ENCODE measurements at places on chromosomes 7 and 10.

DNA sequence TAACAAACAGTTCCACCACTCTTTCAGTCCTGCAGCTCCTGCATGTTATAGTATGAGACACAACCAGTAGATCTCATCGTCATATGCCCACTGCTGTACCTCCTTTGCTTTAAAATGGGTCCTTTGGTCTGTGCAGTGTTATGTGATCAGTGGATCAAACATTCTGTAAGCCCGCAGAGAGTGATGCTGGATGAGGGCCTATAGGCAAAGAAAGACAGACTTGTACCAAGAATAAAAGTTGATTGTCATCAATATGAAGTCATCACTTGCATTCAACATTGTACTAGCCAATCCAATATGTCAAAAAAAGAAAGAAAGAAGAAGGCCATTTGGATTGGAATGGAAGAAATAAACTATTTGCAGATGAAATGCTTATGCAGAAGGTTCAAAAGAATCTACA is 79.8 kb upstream of the PHYHIPL start:
- DNase-seq = no peak

DNA sequence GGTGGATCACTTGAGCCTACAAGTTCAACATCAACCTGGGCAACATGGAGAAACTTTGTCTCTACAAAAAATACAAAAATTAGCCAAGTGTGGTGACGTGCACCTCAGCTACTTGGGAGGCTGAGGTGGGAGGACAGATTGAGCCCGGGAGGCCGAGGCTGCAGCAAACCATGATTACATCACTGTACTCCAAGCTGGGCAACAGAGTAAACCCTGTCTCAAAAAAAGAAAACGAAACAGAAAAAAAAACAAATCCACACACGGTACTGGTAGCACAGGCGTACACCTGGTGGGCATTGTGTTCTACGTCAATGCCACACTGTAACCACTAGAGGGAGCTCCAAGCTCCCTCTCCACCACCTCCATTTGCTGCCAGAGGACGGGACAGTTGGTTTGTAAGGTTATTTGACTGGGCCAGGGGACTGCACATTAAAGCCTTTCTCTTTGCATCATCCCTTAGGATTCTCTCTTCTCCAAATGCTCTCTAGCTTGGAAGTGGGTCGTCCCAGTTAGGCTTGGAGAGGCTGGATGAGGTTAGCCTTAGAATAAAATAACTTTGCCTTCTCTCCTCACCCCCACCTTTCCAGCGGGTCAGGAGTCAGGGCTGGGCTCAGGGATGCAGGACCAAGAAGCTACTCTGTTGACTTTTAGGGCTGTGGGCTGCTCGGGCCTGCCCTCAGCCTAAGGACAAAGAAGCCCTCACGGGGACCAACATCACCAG is 130.8 kb downstream of the SORBS1 start:
- DNase-seq = peak; percentile 58

GRCh38 chr10:101050208-101051069 is 11.3 kb upstream of the KAZALD1 start:
- DNase-seq = peak; percentile 47

- DNase-seq = no peak
Observed at GRCh38 chr10:95336702-95337101, 45.9 kb upstream of the PDLIM1 start.

DNA sequence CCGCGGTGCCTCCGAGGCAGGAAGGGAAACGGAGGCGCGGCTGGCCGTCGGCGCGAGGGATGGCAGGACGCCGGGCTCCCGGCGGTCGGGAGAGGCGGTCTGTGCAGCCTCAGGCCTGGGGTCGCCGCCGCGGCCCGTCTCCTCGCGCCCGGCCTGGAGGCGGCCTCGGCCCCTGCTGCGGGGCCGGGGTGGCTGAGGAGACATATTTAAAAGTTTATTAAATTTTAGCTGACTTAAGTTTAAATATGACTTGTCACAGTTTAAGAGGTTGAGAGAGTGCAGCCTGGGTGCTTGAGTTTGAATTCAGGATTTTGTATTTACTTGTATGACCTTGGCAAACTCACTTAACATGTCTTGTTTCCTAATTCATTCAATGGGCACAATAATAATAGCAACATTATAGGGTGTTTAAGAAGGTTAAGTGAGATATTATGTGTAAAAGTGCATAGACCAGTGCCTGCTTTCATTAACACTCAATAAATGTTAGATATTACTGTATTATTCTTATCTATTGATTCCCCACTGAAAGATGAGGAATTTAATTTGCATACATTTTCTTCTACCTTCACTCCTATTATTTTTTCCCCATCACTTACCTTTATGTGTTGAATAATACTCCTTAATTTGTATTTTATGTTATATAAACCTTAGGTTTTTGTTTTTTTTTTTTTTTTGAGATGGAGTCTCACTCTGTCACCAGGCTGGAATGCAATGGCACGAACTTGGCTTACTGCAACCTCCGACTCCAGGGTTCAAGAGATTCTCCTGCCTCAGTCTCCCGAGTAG is 718 bp downstream of the DYNC2I1 start:
- no peak for DNase-seq

- no peak for DNase-seq
Observed at GRCh38 chr7:114715907-114716306, 206.0 kb upstream of the MDFIC start.

GRCh38 chr7:74505471-74506324 is 52.0 kb downstream of the GTF2IRD1 start:
- DNase-seq = peak; percentile 10

- DNase-seq = peak; percentile 13
Observed at GRCh38 chr10:103618575-103619423, 125.3 kb downstream of the NEURL1 start.

DNA sequence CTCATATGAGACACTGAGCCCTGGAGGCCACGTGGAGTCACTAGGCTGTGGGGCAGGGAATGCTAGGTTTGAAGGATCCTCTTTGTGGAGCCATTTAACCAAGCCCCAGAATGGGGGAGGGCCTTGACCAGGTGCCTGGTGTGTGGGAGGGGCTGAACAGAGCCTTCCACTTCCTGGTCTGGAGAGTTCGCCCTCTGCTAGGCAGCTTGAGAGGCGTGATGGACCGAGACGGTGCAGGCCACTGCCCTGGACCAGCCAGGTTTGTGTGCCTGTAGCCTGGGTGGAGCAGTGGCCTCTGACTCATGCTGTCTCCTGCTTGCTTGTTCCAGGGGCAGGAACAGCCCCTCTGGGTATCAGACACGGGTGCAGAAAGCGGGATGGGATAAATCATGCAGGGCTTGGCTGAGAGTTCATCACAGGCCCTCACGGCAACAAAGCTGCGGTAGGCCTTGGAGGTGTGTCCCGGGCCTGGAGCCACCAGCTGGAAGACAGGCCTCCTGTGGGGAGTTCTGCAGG is 27.4 kb downstream of the ADAMTS14 start:
- DNase-seq = peak; percentile 23

GRCh38 chr10:130301021-130301892 is 165.1 kb downstream of the GLRX3 start:
- DNase-seq = peak; percentile 65

DNA sequence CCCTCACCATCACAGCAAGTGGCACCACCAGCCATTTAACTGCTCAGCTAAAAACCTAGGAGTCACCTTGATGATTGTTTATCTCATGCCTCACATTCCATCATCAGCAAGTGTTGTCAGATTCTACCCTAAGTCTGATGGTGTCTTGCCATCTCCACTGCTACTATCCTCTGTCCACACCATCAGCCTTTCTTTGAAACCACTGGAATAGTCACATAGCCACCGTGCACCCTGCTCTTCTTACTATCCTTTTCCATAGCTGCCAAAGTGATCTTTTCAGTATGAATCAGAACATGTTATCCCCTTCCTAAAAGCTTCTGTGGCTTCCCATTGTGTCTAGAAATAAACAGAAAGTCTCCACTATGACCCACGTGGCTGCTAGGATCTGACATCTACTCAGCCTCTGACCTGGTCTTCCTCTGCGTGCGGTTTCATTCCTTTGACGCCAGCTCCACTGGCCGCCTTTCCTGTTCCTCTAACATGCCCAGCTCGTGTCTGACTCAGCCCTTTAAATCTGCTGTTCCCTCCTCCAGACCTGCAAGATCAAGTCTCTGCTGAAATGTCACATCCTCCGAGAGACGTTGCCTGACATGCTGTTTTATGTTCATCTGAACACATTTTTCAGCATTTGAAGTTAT is 16.5 kb upstream of the CHN2 start:
- no peak for DNase-seq

GRCh38 chr10:114329634-114330365 is 74.5 kb downstream of the AFAP1L2 start:
- DNase-seq = no peak

DNA sequence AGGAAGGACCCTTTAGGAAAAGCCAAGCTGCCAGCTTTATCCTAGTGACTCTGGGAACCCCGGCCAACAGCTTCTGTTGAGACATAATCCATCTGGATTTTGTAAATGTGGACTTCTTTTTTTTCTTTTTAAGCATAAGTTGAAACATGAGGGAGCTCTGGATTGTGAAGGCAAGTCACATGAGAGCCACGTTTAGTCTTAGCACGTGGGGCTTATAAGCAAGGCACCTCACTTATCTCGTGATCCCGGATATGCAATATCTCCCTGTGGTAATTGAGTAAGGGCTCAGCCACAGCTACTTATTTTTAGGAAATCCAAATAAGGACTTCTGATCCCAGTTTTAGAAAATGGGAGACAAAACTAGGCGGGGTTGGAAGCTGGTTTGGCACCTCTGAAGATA is 111.2 kb upstream of the PTN start:
- DNase-seq = peak; percentile 76

GRCh38 chr10:119346095-119346832 is 138.9 kb downstream of the GRK5 start:
- no peak for DNase-seq

DNA sequence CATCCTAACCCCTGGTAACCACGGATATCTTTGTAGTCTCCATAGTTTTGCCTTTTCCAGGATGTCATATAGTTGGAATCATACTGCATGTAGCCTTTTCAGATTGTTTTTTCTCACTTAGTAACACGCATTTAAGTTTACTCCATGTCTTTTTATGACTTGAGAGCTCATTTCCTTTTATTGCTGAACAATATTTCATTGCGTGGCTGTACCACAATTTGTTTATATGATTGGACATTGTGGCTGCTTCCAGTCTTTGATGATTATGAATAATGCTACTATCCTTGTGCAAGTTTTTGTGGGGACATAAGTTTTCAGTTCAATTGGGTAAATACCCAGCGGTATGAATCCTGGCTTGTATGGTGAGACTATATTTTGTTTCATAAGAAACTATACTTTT is 60.8 kb downstream of the AOAH start:
- no peak for DNase-seq

GRCh38 chr10:48902096-48902495 is 37.5 kb downstream of the LRRC18 start:
- no peak for DNase-seq
